ENCODE measurements at places on chromosomes 13 and 19.

DNA sequence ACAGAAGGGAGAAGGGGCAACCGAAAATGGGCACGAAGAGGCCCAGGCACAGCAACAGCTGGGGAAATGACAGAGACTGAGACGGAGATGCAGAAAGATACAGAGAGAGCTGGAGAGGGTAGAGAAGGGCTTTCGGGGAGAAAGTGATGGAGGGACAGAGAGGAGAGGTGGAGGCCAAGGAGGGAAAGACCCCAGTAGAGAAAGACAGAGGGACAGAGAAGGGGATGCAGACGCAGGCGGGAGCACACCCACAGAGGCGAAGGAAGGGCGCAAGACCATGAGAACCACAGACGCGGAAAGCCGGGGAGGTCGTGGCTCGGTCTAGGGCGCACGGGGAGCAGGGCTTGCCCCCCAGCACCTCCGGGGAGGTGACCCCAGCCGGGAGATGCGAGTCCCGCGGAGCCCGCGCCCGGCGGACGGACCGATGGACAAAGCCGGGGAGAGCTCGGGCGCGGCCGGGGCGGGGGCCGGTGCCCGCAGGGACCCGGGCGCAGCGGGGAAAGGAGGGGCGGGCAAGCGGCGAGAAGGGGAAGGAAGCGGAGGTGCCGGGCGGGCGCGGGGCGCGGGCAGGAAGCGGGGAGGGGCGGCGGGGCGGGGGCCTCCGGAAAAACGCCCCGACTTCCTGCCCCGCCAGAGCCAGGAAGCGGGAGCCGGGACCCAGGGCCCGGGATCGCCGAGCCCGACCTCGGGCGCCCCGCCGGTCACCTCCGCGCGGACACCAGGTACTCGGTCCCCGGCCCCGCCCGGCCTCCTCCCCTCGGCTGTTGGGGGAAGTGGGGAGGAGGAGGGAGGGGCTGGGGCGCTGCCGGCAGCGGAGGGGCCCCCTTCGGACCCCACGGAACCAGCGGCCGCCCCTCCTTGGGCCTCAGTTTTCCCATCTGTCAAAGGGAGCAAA lies at the start of gene ARHGEF1:
ARHGEF1 (plus strand) TSS at position 617 of the 895 bp plus-strand sequence. CDS start 4,899 bp downstream, outside the sequence.
- DNase-seq: peak; percentile 53

GRCh38 chr19:39792999-39793546 lies 14.4 kb downstream of the LEUTX start:
- DNase-seq: peak; percentile 74

DNA sequence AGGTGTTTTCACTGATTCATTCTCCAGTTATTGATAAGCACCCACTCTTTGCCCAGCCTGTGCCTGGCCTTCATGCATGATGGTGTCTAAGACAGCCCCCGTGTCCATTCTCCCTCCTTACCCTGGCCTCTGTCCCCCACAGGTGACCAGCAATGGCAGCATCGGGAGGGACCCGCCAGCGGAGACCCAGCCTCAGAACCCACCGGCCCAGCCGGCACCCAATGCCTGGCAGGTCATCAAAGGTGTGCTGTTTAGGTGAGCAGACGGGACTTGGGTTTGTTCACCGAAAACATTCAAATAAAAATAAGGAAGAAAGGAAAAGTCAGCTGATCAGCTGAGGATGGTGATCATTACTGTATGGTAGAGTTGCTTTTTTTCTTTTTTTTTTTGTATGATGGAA lies 6.6 kb downstream of the CLPTM1 start:
- DNase-seq: no peak

DNA sequence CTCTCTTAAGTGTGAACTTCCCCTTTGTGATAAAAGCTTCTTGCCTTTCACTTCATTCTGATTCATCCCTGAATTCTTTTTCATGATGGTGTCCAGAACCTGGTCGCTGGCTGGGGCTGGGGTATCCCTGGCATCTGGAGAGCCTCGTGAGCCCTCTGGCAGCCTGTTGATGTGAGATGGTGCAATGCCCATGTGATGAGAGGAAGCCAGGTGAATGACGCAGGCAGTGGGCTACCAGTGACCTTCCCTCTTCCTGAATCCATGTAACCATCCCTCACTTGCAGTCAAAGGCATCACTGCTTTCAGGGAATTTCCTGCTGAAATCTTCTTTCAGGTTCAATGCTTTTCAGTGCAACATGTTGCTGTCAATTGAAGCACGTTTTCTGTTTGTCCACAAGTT lies 158.6 kb upstream of the SLC10A2 start:
- DNase-seq: no peak

- DNase-seq: no peak
Observed at GRCh38 chr13:66943530-66943929, 286.6 kb downstream of the PCDH9 start.

DNA sequence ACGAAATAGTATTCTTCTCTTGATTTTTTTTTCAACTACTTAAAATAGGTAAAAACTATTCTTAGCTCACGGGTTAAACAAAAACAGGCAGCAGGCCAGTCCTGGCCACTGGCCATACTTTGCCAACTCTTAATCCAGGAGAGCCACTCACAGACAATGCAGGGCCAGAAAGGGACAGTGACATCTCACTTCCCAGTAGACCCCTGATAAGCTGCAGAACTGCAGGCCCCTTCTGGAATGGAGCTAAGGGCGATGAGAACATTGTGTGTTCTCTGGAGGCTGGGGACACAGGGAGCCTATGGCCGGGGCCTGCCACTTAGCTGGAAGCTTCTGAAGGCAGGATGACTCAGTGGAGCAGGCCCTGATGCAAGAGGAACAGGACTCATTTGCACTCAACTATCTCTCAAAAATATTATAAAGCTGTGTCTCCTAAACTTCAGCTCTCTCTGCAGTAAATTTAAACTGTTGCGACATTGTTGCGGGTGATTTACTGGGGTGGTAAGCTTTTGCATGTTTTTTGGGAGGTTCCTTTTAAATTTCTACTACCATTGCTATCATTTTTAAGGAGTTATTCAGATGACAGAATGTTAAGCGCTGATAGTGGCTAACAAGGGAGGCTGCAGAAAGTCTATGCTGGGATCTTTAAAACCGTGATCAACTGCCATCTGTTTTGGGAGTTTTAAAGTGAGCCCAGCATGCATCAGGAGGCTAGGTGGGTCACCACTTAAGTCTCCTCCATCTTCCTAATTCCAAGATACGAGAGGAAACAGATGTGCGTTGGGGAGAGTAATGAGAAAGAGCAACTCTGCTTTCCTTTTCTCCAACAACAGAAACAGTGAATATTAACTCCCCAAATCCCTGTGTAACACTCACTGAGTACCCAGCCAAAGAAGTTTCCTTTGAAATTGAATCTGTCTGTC lies 33.2 kb upstream of the KATNAL1 start:
- no peak for DNase-seq

GRCh38 chr19:33771384-33772101 lies 25.1 kb upstream of the KCTD15 start:
- DNase-seq: peak; percentile 57

DNA sequence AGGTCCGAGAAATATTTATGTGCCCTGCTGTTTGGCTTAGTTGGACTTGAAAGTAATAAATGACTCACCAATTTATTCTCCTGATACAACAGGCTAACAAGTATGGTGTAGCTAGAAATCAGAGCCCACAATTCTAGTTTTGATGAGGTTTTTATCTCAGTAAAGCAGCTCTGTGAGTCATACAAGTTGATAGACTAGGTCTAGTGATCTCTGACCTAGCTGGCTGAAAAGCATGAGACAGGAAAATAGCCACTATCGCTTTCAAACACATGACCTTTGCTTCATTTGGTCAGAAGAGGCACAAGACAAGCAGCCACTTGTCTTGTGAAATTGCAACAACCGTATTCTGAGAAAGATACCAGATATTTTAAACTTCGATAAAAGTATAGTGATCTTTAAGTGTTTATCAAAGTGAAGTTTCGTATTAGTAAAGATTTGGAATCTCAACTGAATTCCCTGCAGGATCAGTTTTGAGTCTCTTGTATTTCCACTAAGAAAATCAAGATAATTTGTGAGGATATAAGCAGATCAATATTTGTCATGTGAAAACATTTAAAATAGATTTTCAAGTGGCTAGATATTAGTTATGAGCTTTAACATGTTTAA lies 126.7 kb downstream of the MAB21L1 start:
- DNase-seq: no peak
